NCI-H187 treated with DMSO at 0.1 percent for 48 hours (cell line): ENCODE measurements at places on chromosomes 7 and 10.

DNA sequence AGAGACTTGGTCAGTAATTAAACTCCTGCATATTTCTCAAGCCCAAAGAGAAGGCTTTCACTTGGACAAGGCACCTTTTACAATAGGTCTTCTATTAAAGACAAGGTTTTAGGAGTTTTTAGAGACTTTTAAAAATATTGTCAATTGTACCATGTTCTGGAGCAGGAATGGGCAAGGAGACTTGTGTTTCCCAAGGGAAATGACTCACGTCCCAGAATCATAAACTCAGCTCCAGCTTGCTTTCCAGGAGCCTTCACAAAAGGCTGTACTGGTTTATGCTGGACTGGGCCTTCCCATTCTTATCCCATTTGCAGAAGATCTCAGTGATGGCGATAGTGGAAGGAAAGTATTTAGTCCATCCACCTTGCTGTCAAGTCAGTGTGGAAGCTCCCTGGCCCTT, 7.8 kb upstream of the GLI3 start:
- DNase-seq, result no peak

DNA sequence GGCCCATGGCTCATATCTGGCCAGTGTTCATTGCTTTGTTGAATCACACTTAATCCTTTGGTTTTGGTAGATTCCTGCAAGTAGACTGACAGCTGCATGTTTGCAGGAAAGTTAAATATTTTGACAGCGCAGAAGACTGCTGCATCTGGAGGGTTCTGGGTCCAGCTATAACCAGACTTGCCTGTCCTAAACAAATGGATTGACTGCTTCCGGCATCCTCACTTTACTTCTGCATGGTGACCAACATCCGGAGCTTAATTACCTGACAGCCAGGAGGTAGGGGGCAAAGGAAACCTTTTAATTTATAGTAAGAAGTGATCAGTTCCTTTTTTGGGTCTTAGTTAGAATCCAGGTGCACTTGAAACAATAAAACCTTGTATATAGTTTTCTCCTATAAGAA, 263.3 kb downstream of the SNX10 start:
- DNase-seq, result no peak

GRCh38 chr10:90227217-90227656, 525.8 kb downstream of the KIF20B start:
- no peak for DNase-seq

- DNase-seq, result no peak
Measured at GRCh38 chr7:121456015-121456414, 59.9 kb upstream of the FAM3C start.

DNA sequence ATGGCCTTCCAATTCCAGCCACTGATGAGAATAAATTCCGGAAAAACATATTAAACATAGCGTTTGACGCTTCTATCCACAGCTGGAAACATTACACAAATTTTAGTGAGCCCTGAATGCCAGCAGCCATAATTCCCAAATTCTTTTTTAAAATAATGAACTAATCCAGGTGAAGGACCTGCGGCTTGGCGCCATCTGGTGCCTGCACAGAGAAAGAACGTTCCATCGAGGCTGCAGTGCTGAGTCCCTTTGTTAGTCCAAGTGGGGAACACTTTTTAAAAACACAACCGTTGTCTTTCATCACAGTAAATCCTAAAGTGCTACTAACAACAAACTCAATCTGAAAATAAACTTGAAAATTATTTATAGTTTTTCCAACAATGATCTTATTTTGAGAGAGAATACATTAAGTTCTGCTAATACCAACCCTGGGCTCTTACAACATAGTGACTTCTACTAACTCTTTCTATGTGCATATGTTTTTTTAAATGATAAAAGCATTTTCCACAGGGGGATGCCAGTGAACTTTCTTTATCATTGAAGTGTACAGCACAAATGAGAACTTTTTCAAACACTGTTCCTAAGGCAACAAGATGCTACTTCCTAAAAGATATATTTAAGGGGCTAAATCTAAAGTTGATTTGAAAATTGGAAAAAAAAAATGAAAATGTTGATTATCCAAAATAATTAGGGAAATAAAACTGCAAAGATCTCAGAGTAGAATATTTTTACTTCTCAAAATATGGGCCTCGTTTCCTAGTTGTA, 166.9 kb upstream of the RNF32 start:
- DNase-seq, result peak; percentile 39

DNA sequence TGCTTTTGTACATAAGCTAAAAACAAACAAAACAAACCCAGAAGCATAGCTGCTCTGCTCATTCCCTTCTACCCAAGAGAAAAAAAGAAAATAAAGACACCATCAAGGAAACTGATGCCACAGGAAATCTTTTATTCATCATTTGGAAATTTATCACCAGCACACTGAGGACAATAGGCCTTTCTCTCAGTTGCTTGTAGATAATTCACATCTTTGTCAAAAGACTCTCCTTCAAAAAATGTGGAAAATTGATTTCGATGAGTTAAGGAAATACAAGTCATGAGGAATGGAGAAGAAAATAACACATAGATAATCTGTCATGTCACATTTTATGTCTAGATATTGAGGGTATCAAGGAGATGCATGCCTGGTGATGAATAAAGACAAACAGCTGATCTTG, 53.5 kb downstream of the ZNF37A start:
- DNase-seq, result no peak

DNA sequence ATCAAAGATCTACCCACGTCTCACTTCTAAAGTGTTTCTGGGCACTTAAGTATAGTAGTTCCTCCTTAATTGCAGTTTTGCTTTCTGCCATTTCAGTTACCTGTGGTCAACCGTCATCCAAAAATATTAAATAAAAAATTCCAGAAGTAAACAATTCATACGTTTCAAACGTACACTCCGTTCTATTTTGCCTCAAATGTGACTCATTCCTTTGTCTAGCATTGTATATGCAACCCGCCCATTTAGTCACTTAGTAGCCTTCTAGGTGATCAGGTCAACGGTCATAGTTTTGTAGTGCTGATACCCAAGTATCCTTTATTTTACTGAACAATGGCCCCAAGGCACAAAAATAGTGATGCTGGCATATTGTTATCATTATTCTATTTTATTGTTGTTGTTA, 33.8 kb downstream of the HGF start:
- no peak for DNase-seq

DNA sequence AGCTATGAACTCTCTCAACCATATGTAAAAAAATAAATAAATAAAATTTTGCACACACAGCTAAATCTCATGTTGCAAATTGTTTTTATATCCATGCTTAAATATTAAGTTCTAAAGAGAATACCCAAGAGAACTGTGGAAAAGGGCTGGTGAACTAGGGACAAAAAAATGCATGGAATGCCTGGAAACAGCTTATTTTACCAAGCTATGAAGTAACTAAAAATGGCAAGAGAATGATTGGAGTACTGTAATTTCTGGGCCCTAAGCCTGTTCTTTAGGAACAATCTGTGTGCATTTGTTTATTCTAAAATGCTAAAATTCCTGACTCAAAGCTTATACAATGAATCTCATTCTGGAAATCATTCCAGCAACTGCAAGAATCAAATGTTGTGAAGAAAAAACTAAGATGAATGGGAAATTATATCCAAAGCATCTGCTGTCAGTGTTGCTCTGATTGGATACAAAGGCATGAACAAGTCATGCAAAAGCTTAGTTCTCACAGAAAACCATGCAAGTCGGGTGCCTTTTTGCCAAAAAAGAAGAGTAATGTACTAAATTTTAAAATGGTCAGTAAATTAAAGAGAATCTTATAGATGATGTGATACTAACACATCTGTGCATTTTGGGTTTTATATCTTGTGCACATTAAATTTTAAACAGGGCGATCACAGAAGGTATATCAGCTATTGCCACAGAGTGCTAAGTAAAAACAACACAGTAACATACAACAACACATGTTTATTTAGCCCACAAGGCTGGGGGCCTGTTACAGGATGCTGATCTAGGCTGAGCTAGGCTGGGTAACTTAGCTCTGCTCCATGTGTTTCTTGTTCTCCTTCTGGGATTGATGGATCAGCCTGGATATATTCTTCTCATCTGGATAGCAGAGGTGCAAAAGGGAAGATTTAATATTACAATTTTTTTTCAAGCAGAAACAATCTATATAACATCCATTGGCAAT, 453.5 kb upstream of the SEMA3A start:
- DNase-seq, result no peak

DNA sequence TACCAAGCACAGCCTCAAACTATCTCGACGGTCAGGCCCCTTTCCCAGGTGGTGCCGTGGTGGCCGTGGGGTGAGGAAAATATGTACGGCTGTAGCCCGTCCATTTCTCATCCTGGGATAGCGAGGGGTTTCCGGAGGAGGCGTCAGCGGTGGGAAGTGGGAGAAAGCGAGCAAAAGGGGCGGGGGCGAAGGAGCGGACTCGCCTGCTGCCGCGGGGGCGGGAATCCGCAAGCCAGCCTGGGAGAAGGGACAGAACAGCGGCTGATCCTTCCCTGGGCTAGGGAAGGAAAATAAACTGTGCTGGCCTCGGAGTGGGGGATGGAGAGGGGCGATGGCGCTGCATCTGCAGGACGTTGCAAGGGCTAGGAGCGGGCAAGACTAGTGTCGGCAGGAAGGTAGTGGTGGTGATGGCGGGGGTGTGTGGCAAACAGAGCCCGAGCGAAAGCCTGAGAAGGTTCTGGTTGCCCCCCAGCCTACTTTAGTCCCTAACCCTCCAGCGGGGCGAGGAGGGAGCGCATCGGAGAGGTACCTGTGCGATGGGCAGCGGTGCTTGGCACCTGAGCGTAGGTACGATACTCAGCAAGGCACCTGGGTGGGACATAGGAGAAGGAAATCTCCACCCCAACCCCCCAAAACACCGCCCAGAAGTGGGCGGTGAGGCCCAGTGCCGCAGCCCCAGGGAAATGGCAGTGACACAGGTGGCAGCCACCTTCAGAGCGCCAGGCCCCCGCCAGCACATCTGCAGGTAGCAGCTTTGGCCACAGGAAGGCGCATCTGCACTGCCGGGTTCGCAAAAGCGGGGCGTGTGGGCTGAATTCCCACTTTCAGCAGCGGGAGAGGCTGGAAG, 49.9 kb upstream of the STEAP1B start:
- no peak for DNase-seq

GRCh38 chr10:31526178-31526577, 207.2 kb downstream of the ZEB1 start:
- DNase-seq, result no peak

GRCh38 chr7:40866601-40867000, 731.8 kb downstream of the SUGCT start:
- DNase-seq, result no peak

DNA sequence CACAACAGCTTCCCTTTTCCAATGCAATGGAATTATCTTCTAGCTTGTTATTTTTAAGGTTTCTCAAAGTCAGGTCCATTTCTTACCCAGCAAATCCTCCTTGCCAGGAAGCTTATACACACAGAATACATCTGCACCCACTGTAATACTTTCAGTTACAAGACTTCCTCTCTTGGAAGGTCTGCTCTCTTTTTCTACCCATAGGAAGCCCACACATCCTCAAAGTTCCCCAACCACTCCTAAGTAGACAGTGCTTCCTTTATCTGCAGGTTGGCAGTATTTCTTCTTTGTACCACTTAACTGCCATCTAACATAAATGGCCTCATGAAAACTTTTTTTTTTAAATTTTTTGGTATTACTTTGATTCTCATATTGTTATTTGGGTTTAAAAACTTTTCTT, 155.6 kb downstream of the TAX1BP1 start:
- DNase-seq, result no peak

- DNase-seq, result no peak
Measured at GRCh38 chr7:102012941-102013461, 195.6 kb downstream of the CUX1 start.

GRCh38 chr10:123559066-123559822, 106.9 kb upstream of the GPR26 start:
- no peak for DNase-seq

DNA sequence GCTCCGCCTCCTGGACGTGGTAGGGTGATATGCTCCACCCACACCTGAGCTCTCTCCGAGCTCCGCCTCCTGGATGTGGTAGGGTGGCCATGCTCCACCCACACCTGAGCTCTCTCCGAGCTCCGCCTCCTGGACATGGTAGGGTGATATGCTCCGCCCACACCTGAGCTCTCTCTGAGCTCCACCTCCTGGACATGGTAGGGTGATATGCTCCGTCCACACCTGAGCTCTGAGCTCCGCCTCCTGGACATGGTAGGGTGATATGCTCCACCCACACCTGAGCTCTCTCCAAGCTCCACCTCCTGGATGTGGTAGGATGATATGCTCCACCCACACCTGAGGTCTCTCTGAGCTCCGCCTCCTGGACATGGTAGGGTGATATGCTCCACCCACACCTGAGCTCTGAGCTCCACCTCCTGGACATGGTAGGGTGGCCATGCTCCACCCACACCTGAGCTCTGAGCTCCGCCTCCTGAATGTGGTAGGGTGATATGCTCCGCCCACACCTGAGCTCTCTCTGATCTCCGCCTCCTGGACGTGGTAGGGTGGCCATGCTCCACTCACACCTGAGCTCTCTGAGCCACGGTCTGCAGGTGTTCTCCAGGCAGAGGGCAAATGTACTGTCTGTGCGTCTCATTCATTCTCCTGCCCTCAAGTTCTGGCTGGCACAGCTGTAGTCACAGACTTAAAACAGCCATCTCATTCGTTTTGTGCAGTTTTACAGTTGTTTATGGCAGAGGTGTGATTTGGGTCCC, 252.4 kb downstream of the DIP2C start:
- DNase-seq, result no peak

DNA sequence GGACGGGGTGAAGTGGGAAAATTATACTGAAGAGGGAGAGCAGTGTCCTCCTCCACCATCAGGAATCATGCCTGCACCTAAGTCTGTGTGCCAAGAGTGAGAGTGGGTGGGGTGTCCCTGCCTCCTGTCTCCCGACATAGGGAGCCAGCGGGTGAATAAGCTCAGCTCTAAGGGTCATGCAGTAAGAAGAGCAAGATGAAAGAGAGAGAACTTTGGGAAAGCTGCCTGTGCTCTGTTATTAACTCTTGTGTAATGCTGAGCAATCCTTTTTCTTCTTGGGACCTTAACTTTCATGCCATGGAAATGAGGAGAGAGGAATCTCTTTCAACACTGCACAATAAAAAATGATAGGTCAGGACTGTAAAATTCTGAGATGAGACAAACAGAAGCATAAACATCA, 7.9 kb upstream of the TCAF1 start:
- DNase-seq, result no peak

DNA sequence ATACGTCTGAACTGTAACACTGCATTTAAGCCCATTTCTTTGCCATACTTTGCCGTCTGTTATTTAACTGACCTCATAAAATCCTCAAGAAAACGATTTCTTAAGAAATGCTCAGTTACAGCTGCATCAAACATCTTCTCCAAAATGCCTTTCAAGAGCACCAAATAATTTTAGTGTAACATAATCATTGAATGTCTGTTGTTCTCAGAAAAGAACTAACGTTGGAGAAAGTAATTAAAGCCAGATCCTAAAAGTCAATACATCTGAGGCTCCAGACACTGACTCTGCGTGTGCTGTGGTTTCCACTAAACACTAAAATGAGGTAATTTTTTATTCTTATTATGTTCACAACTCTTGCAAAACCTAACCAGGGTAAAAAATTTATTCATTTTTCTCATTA, 63.7 kb upstream of the LRRC17 start:
- DNase-seq, result no peak

- no peak for DNase-seq
Measured at GRCh38 chr10:15213461-15213861, 45.0 kb upstream of the NMT2 start.
